ENCODE measurements at places on chromosomes 11 and 22.

DNA sequence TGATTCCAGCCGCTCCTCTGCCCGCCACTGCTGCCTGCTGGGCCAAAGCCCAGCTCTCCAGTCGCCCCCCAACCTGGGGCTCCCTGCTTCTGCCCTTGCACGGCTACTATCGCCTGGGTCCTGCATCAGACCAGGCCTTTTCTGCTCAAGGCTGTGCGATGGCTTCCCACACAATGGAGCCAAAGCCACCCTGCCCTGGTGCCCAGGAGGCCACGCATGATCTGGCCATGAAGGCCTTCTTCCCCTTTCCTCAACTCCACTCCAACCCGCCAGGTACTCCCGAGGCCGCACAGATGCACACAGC lies 45.8 kb downstream of the SGSM3 start:
- DNase-seq, result no peak

DNA sequence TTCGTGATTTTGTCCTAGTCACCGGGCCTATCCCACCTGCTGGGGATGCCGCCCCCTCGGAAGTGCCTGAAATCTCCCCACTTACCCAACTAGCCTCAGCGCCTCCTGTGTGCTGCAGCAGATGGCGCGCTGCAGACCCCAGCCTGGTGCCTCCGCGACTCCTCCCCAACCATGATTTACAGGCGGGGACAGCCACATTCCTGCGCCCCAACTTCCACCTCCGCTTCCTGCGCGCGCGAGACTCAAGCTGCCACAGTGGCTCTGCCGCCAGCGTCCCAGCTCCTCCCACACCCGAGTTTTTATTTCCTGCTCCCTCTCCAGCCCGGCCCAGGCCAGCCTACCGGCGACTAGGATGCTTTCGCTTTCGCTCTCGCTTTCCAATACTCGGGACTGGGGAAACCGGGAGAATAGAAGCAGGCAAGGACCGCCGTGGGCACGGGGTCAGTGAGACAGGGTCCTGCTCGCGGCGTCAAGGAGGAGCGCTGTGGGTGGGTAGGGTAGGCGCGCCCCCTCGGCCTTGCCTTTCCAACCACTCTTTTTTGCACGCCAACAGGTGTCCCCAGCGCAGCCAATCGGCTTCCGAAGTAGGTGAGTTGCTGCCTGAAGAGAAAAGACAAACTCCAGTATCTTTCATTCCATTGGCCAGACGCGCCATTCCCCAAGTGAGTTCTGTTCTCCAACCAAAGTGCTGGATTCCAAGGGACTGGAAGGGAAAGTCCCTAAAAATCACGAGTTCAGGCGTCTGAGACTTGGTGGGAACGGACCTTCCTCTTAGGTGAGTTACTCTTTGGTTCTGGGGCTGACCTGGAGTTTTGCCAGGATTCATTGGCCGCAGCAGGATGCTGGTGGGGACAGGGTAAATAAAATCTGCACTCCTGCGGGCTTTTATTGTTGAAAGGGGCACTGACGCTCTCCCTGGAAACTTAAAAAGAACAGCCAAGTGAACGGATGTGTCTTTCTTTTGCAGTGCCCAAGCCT lies at the start of gene FAM111A:
TSS of gene FAM111A (plus strand) at position 327 of the 978 bp plus-strand sequence. CDS start 6,017 bp downstream, outside the sequence.
- DNase-seq, result peak; percentile 86

DNA sequence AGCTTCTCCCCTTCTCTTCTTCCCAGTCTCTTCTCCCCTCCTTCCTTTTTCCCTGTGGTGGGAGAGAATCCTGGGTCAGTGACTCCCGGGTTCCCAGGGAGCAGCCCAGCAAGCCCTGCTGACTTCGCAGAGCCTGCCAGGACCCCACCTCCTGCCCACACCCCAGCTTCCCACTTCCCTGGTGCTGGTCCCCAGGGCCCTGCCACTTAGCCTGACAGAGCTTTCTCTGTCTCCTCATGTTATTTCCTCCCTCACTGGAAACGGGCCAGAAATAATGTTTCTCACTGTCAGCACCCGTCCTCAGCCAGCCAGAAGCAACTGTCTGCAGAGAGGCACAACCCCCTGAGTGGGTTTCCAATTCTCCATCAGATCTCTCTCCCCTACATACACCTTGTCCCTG lies 27.1 kb downstream of the C11orf96 start:
- DNase-seq, result peak; percentile 75

DNA sequence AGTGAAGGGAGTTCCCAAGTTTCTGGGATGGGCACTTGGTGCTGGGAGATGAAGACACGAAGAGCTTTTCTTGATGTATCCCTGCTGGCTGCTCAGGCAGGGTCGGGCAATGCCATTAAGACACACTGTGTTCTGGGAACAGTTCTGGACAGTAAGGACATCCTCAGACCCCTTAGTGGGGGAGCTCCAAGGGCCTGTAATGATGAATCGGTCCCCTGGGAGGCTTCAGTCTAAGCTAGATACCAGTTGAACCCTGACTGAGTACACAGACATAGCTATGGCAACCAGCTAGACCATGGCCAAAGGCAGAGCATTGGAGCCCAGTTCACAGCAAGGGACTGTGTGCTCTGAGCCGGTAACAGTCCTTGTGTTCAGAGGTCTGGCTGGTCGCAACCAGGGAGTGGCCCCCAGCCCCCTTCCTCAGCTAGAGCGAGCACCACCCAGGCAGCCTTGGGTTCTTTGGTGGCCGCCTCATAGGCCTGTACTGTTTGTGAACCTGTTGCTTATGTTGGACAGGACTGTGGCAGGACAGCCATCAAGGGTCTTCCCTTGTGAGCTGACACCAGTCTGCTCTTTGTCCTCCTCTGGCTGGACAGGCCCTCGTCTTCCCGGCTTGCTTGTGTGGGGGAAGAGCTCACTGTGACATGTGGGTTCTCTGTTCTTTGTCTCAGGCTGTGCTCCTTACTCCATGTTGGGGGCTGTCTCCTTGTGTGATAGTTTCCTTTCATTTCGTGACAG lies 25.0 kb downstream of the MED15 start:
- DNase-seq, result peak; percentile 59

DNA sequence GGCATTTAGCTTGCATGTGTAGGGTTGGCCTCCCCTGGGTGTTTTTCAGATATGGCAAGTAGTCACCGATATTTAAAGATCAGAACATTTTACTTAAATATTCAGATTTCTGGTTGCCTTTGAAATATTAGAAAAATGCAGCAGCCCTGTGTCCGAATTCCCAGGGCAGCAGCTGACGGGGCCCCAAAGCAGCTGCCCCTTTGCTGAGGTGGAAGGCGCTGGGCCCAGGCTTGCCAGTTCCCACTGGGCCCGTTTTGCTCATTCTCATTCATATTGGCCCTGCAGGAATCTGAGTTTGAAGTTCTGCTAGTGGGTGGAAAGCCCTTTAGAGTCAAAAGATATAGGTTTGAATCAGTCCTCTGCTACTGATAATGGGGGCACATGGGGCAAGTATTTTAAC lies 692.1 kb downstream of the OPCML start:
- no peak for DNase-seq

- DNase-seq, result no peak
Measured at GRCh38 chr11:126635511-126635910, 280.0 kb downstream of the ST3GAL4 start.

DNA sequence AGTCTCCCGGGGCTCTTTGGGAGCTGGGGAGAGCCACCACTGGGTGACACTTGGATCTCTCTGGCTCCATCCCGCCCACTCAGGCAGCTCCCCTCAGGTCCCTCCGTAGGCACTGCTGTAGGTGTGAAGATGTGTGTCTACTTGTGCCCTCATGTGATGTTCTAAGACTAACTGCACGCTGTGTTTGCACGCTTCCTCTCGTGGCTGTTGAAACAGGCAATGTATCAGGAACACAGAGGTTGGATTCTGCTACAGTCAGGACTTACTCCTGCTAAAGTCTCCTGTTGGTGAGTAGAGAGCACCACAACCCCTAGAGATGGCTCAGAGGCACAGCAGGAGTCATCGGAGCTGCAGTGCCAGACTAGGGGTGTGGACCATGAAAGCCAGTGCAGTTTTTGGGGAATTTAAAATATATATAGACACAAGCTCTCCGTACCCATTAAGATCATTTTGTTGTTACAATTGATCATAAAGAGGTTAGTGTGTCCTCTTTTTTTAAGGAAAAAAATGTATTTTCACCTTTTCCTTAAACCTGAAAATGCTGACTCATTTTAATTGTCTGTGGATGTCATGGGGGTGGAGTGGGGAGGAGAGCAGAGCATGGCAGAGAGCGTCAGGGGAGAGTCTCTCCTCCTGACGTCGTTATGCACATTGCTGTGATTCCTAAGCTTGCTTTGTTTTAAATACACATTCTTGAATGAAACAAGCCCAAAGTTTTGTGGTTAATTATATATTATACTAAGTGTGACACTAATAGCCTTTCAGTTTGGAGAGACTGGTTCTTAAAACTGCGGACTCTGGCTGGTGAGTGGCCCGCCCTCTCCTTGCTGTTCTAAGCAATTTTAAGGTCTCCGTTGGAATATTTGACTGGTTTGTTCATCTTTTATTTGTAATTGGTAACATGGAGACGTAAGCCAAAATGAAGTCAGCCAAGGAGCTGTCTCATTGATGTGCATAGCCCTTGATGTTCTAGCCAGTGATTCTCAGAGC lies 16.2 kb upstream of the CTTN start:
- DNase-seq, result peak; percentile 77

GRCh38 chr11:2689651-2690575 lies 9.9 kb downstream of the KCNQ1OT1 start:
- no peak for DNase-seq

All from fibroblast of skin of back (primary cell).